Midbrain (tissue), 1 donor: ENCODE measurements at places on chromosomes 5 and 9.
A peak's percentile ranks its signal among the peaks of the same experiment; 100 is the strongest.

GRCh38 chr9:12916042-12916441 lies 141.2 kb downstream of the LURAP1L start:
- DNase-seq = peak; percentile 82

DNA sequence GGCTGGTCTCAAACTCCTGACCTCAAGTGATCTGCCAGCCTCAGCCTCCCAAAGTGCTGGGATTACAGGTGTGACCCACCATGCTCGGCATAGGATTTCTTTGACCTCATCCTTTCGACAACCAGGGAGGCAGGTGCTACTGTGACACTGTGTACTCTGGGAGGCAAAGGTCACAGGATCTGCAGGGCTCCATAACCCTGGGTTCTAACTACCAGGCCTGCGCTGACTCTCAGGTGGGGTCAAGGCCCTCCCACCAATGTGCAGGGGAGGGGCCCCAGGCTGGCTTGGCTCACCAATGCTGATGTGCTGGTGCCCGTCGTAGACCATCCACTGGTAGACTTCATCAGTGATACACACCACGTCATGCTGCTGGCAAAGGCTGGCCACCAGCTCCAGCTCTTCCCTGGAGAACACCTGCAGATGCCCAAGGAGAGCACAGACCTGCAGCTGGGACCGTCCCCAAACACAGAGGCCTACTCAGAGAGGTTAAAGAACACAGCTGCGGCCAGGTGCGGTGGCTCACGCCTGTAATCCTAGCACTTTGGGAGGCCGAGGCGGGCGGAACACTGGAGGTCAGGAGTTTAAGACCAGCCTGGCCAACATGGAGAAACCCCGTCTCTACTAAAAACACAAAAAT lies 7.0 kb upstream of the SPOUT1 start:
- DNase-seq = no peak

DNA sequence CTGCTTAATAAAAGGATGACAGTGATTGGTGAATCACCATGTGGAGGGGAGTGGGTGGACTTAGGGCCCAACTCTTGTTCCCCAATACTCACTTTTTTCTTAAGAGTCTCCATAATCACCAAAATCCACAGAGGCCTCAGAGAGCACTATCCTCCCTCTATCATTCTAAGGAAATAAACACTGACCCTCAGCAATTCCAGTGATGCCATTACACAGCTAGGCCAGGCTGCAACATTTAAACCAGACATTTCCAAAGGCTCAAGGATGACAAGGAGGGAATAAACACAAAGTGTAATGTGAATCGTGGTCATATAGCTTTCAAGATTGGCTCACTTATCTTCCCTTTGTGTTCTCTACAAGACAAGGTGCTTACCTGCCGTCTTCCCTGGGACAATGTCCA lies 2.4 kb upstream of the ARSI start:
- DNase-seq = no peak

DNA sequence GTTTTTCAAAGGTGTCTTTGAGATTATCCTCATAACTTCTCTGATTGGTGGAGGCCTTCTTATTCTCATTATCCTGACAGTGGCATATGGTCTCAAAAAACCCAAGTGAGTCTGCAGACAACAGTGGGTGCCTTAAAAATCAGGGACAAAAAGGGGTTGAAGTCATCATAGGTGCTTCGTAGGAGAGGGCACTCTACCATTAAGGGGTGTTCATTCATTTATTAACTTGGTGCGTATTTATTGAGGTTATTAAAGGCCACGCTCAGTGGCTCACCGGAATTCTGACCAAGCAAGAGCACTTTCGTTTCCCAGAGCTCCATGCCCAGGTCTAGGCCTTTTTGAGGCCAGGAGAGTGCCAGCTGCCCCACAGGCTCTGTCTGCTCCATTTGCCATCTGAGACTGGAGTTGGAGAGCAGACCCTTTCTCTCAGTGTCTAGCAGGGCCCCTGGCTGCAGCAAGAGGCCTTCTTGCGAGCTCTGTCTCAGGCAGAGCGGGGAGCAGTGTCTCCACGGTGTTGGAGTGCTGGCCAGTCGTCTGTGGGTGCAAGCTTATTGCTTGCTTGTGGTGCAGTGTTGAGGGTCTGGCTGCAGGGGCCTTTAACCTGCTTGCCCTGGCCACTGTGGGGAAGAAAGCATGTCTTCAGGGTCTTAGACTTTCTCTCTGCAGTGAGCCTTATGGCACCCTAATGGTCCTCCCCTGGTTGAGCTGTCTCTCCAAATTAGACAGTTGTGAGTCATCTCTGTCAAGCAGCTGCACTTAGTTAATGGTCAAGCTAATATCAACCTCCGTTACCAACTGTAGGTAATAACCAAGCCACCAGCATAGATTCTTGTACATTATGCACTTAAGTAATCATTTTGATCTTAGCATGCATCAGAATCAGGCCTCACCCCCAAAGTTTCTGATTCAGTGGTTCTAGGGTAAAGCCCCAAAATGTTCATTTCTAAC lies 62.6 kb downstream of the IL31RA start:
- no peak for DNase-seq

DNA sequence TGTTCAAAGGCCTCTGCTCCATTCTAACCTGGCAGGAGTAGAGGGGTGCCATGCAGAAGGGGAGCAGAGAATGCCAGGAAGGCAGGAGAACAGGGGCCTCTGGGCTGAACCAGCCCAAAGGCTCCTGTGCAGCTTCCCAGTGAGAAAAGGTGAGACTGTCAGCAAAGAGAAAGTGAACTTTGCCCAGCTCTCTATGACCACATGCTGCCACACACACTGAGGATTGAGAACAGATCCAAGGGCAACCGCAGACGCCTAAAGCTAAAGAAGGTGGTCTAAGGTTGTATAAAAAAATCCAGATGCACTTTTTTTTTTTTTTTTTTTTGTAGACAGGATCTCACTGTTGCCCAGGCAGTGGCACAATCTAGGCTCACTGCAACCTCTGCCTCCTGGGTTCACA lies 51.4 kb downstream of the ALDH7A1 start:
- no peak for DNase-seq

- peak; percentile 66 for DNase-seq
These were observed 72.3 kb downstream of the PSMB7 start for GRCh38 chr9:124342776-124343485.

DNA sequence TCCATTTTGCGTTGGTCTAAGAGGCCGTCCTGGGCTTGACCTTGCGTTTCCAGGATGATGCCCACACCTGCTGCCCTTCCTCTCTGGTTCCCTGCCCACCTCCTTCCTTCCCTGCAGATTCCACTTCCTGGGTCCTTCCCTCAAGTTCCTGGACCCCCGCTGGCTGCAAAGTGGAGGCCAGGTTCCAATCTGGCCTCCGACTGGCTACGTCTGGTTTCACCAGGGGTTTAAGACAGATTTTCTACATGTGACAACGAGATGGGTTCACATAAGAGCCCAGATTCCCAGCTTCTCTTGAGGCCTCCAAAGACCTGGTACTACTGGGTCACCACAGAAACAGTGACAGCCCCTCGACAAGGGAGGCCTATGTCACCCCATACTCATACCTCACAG lies 2.1 kb downstream of the MGAT4B start:
- DNase-seq = no peak

DNA sequence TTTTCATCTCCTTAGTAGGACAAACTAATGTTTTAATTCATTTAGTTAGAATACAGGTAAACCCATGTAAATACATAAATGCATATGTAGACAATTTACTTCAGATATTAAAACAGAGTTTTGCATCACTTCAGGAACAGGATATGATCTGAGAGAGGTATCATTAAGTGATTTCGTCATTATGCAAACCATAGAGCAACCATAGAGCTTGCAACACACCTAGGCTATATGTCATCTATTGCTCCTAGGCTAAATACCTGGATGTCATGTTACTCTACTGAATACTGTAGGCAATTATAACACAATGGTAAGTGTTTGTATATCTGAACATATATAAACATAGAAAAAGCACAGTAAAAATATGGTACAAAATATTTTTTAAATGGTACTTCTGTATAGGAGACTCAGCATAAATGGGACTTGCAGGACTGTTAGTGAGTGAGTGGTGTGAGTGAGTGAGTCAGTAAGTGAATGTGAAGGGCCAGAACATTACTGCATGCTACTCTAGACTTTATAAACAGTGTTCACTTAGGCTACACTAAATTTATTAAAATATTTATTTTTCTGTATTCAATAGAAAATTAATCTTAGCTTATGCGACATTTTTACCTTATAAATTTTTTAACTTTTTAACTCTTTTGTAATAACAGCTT lies 1377.5 kb upstream of the CDH9 start:
- DNase-seq = no peak

DNA sequence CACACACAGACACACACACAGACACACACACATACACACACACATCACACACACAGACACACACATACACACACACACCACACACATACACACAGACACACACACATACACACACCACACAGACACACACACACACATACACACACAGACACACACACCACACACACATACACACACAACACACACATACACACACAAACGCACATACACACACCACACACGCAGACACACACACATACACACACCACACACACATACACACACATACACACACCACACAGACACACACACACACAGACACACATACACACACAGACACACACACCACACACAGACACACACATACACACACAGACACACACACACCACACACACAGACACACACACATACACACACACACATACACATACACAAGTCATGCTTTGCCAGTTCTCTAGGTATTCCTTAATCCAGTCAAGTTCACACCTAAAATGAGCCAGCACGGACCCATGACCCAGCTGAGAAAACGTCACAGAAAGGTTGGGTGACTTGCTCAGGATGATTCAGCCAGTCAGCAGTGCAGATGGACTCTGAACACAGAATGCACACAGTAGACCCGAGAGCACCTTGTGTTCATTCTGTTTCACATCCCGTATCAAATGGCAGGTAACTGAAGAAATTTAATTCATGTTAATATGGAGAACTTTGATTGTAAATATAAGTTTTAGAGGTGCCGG lies 746.4 kb downstream of the MTRR start:
- no peak for DNase-seq

- no peak for DNase-seq
These were observed 20.8 kb downstream of the TJP2 start for GRCh38 chr9:69194702-69195418.

- no peak for DNase-seq
These were observed 290.3 kb downstream of the NSG2 start for GRCh38 chr5:174335682-174336364.

DNA sequence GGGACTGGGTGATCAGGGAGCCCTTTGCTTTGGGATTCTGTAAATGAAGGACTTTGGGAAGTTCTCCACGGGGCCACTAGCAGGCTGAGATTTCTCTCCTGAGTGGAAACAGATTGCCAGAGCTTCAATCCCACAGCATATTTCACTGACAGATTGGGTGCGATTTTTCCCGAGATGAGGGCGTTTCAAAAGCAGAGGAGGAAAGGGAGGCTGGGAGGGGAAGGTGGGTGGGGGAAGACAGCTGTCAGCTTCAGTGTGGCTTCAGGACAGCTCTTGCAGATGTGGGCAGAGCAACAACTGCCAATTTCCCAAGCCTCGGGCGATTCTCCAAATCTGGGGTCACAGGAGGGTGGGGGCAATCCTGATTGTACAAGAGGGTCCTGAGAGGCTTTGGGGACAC lies 258.5 kb upstream of the ADRA1B start:
- no peak for DNase-seq

DNA sequence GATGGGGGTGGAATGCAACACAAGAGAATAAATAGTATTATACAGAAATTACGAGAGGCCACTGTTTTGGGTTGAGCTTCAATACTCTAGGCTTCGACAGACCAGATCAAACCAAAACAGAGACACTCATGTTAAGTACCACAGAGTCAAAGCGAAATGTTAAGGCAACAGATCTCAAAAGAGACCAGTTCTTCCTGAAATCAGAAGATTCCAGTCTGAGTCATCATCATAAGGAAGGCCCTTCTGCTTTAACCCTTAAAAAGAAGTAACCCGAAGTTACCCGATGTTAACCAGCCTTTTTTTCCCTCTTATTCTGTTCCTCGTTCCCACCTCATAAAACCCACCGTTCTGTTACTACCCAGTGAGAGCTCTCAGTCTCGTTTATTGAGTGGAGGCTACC lies 75.9 kb downstream of the SFXN1 start:
- DNase-seq = no peak

GRCh38 chr9:38016375-38017135 lies 52.5 kb downstream of the SHB start:
- DNase-seq = no peak

DNA sequence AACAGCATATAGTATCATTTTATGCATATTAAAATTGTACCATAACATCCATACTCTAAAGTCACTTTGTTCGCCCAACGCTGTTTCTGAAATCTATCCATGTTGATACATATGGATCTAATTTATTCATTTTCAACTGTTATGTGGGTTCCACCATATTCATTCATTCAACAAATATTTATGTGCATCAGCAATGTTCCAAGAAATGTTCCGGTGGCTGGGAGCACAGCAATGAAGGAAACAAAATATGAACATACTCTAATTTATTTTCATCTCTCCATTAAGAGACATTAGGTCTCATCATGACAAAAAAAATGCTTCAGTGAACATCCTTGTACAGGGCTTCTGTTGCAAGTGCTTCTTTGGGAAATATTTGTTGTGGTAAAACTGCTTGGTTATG lies 75.4 kb downstream of the MARCHF3 start:
- no peak for DNase-seq
